ENCODE measurements at places on chromosomes 7 and 10. TPM values are rescaled to one million over a fixed set of nuclear protein-coding genes. Genes with fewer than 3 reads are reported as not detected.

SLC26A5 gene
- not detected for total RNA-seq

NUTM2E gene
- under 0.01 TPM for total RNA-seq

CLDN3 gene
- total RNA-seq, result not detected

ARHGAP12 gene
- 42.2 TPM for total RNA-seq

OR6B1 gene
- not detected for total RNA-seq

STAG3 gene
- total RNA-seq, result 0.28 TPM

FAM131B gene
- 1.00 TPM for total RNA-seq

PNLIPRP2 gene
- total RNA-seq, result not detected

TMEM130 gene
- 0.14 TPM for total RNA-seq

CLEC2L gene
- not detected for total RNA-seq

Data from smooth muscle cell of bladder (primary cell).